Activated gamma-delta T cell treated with Interleukin-2 at 50 U/mL for 16 hours (primary cell): ENCODE measurements at places on chromosomes 5 and 9.

DNA sequence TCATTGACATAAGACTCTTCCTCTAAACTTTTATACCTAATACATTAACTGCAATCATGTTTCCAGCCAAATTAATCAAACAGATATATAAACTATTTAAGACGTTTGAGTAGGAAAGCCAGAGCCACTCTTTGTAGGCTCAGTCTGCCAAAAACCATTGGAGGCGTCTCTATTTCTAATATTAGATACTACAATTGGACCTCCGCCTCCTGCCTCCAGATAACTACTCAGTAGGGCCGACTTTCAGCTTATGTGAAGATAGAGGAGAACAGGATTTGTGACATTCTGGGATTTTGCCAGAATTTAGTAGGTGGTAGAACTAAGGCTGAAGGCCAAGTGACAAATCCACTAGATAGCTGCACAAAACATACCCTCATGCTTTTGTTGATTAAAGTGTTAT lies 463.0 kb downstream of the CETN3 start:
- no peak for DNase-seq

DNA sequence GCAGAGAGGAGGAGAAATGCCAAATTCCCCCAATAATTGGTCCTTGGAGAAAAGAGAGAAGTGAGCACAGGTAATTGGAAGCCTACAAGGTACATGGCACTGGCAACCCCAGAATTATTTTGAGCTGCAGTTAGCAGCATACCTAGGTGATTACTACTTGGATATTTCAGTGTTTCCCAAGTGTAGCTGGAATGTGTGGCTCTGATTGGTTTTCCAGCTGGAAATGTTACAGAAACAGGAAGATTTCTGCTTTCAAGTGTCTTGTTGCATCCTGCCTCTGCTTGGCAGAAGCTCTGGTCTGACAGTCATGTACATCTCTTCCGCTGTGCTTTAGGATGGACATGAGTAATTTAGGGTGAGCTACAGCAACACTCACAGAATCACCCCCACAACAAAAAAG lies 262.1 kb downstream of the ENC1 start:
- DNase-seq = no peak

GRCh38 chr5:5293029-5293428 lies 129.4 kb upstream of the ICE1 start:
- no peak for DNase-seq

DNA sequence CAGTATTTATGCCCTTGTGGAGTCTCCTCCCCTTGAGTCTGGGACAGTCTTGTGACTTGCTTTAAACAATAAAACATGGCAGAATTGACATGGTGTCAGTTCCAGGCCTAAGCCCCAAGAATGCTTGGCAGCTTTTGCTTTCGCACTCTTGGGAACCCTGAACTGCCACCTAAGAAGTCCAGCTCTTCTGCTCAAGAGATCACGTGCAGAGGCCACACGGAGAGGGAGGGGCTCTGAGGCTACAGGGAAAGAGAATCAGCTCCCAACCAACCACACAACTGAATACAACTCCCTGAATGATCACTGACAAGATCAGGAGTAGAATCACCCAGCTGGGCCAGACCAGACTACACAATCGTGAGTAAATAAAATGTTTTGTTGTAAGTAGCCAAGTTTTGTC lies 97.6 kb downstream of the MED27 start:
- DNase-seq = no peak
